ENCODE measurements at places on chromosomes 11 and 22.

- no peak for DNase-seq
These were observed 10.4 kb upstream of the ASPHD2 start for GRCh38 chr22:26418620-26419019.

GRCh38 chr22:40653361-40653760, 16.8 kb upstream of the MRTFA start:
- DNase-seq = no peak

- DNase-seq = no peak
These were observed 219.1 kb upstream of the CCDC179 start for GRCh38 chr11:23079382-23079813.

DNA sequence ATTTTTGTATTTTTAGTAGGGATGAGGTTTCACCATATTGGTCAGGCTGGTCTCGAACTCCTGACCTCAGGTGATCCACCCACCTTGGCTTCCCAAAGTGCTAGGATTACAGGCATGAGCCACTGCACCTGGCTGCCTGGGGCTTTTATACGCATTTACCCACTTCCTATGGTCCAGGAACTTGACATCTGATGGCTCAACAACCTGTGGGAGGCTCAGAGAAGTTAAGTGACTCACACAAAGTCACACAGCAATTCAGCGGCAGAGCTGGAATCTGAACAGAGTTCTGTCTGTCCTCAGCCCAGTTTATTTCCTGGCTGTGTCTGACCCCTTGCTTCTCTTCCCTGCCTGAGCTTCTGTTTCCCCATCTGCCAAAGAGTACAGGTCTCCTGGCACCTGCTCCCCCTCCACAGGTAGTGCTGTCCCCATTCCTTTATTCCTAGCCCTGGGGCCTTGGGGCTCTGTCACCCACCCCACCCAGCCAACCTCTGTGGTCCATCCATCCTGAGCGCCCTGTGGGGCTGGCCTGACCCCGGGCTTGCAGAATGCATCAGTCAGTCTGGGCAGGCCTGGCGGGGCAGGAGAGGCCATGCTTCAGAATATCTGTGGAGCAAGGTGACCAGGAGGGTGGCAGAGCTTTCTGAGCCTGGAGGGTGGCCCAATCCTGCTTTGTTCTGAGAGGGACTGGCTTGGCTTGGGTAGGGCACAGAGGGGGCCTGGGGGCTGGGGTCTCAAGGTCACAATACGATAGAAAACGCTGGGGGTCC, 50.6 kb downstream of the CACNA1I start:
- DNase-seq = no peak

DNA sequence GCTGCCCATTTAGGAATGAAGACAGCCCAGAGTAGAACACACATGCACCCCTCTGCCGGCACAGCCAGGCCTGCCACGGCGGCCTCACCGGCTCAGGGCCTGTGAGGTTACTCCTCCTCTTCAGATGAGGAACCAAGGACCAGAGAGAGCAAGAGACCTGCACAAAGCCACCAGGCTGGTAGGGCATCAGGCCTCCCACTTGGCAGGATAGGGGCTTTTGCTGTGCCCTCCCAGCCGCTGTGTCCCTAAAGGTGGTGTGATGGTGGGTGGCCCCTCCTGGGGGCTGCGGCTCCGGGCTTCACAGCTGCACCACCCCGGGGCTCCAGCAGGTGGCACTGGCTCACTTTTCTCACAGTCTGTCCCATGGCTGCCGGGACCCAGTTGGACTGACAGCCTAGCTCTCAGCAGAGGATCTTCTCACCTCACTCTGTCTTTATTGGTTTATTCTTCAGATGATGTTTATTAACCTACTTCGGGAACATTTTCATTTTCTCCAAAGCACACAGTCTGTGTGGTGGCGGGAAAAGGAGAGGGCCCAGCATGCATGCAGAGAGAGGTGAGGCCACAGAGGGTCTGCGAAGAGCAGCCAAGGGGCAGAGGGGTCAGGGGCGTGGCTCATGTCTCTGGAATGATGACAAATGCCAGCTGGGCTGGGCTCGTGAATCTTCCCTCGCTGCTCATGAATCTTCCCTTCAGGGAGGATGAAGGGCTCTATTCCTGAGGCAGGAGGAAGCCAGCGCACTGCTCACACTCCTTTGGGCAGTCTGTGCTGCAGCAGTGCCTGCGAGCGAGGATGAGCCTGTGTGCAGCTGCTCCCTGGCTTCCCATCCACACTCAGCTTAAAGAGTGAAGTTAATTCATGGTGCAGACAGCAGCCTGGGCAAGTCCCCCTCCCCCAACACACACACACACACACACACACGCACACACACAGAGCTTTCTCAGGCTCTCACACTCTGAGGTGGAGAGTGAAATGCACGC, 101.1 kb upstream of the PITPNB start:
- DNase-seq = peak; percentile 23

GRCh38 chr11:61682093-61682732, 2.0 kb downstream of the DAGLA start:
- DNase-seq = no peak

- DNase-seq = no peak
These were observed 5.2 kb upstream of the C22orf42 start for GRCh38 chr22:32164075-32164860.

All from NCI-H1105 treated with DMSO at 0.1 percent for 48 hours (cell line).